ENCODE measurements at places on chromosomes 13 and 19.

DNA sequence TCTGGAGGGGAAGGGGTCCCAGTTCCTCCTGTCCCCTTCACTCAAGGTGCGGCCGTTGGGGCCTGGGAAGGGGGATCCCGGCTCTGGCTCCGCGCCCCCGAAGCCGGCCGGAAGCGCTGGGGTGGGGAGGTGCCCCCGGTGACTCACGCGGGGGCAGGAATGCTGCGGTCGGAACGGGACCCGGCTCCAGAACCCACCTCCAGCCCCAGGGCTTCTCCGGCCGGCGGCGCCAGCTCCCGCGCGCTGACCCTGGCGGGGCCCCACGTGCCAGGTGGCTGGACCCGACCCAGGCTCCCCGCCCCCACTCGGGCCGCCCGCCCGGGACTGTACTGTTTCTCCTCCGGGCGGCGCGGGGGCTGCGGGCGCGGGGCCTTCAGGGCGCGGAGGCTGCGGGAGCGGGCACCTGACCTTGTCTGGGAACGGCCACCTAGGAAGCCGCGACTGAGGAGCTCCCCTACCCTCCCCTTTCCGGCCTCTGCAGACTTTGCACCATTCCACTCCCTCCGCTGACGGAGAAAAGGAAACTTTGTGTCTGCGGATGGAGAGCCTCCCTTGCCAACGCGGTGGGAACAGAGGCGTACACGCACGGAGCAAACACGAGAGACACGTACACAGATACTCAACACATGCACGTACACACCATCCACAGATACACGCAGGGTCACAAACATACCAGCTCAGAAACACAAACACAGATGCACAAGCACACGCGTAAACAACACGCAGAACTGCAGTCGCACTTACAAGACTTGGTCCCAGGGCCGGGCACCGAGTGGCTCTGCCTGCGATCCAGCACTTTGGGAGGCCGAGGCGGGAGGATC is 7.2 kb downstream of the AXL start:
- DNase-seq, result no peak

- no peak for DNase-seq
Observed at GRCh38 chr13:47932950-47933923, 67.8 kb downstream of the SUCLA2 start.

DNA sequence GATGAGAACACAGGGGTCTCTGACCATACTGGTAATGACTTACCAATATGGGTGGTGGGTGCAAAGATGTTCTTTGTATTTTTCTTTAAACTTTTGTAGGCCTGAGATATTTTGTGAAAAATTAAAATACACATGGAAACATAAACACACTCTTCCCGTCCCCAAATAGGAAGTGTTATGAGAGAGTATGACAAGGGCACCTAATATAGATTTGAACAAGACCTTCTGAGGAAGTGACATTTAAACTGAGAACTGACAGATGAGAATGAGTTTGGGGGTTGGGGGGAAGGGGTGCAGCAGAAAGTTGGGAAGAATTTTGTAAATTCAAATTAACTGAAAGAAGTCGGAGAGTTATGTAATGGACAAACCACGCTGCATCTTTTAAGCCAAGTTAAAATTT is 224.2 kb downstream of the RGCC start:
- DNase-seq, result no peak

- DNase-seq, result no peak
Observed at GRCh38 chr13:80259159-80259558, 81.8 kb downstream of the SPRY2 start.

DNA sequence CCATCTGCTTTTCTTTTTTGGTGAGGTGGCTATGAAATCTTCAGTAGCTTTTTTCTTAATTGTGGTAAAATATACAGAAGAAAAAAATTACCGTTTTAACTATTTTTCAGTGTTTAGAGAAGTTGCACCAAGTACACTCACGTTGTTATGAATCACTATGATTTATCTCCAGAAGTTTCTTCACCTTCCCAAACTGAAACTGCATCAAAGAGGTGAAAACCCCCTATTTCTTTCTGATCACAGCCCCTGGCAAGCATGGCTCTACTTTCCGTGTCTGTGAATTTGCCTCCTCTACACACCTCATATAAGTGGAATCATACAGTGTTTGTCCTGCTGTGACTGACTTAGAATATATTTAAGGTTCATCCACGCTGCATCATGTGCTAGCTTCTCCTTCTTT is 15.6 kb upstream of the SIGLEC10 start:
- no peak for DNase-seq

All from SHP77 treated with DMSO at 0.1 percent for 48 hours (cell line).